ENCODE measurements at places on chromosomes 11 and 22.

DNA sequence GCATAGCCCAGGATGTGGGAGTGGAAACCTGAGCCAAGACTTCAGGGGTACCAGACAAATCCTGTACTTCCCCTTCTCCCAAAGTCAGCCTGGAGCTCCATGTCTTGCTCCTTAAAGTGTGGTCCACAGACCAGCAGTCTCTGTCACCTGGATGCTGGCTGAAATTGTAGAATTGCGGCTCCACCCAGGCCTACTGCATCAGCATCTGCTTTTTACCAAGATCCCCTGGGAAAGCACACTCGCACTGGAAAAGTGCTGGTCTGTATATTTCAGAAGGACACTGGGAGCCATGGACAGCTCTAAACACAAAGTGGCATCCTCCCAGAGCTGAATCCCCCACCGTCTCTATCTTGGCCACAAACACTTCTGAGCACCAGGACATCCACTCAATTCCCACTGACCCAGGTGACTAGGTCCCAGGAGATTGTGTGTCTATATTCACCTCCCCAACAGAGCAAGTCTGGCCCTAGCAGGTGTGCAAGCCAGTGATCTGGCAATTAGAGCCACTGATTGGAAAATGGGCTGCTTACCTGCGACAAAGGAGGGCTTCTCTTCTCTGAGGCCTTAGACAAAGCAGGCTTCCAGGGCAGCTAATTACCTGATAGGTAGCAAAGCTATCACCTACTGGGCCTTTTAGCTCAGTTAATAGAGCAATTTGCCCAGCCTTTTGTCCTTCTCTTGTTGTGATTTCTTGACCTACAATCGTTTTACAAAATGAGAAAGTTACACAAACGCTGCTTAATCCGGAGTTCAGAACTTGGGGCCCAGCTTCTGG is 443.3 kb downstream of the MN1 start:
- no peak for DNase-seq

- DNase-seq: no peak
Observed at GRCh38 chr11:288478-289397, at the start of gene PGGHG. TSS of gene PGGHG (plus strand) at chr11:289126. CDS start at chr11:289817, 691 bp downstream.

DNA sequence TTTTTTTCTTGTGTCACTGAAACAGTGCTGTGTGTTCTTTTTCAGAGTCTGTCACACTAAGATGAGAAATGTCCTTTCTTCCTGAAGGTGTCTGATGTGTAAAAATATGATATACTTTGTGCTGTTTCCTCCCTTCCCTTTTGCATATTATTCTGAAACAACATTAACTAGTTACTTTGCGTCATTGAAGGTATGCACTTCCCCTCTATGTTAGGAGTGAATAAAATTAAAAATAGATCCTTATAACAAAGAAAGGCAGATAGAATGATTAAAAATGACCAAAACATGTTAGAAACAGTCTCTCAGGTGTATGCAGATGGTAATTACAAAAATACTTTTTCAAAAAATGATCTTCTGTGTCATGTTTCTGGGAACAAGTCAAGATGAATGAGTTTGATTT is 1.6 kb upstream of the RAB30 start:
- no peak for DNase-seq

- no peak for DNase-seq
Observed at GRCh38 chr22:44201665-44202064, 20.9 kb downstream of the PARVG start.

DNA sequence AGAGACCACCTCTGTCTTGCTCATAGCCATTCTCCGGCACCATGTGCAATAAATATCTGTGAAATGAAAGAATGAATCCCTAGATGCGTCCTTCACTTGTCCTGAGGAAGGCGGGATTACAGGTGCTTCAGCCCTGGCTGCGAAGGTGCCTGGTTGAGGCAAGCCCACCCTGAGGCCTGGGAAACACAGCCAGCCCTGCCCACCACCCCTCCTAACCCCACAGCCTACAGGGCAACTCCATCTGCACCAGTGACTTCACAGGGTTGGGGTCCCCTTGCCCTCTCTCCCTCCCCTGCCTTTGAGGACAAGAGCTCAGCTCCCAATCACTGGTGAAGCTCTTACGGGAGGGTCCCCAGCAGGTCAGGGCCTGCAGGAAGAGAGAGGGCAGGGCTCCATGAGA is 17.5 kb upstream of the SCGB1A1 start:
- DNase-seq: no peak
